ENCODE measurements at places on chromosomes 4 and X.

- DNase-seq, result no peak
Measured at GRCh38 chr4:158995965-158996364, 106.9 kb upstream of the RAPGEF2 start.

DNA sequence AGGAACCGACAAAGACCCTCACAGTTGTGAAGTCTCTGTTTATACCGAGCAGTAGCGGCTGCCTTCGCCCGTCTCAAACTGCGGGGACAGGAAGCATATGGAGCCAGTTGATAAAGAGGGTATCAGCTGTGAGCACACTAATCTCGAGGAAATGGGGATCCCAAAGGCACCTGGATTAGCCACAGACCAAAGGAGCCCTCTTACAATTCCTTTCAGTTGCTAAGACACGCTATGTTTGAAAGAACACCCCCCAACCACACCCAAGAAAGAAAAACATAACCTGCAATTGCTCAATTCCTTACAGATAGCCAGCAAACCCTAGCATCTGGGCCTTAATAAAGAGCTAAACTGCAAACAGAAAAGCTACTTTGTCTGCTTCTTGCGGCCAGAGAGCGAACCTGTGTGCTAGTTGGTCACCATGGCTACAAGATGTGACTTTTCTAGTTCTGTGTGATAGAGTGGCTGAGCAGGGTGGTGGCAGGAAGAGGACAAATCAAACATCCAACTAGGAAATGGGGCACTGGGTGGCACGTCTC is 23.3 kb upstream of the CHRNA9 start:
- no peak for DNase-seq

DNA sequence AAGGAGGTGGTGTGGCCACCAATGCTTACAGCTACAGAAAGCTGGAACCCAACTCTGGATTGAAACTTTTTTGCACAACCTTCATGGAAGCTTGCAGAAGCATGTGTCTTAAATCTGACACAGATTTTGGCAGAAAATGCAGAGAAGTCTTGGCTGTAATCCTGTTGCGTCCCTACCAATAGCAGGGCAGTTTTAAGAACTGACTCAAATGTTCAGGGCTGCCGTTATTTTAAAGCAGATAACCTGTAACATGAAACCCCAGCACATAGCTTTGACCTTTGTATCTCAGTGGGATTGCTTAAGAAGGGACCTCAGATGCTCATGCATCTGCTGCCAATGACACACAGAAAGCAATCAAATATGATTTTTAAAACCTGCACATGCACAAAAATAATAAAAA is at the start of gene VEGFD:
Gene VEGFD (minus strand): TSS at position 110 of the 400 bp plus-strand sequence. CDS start 467 bp downstream, outside the sequence.
- no peak for DNase-seq

- DNase-seq, result no peak
Measured at GRCh38 chrX:24676403-24677024, 17.2 kb upstream of the POLA1 start.

DNA sequence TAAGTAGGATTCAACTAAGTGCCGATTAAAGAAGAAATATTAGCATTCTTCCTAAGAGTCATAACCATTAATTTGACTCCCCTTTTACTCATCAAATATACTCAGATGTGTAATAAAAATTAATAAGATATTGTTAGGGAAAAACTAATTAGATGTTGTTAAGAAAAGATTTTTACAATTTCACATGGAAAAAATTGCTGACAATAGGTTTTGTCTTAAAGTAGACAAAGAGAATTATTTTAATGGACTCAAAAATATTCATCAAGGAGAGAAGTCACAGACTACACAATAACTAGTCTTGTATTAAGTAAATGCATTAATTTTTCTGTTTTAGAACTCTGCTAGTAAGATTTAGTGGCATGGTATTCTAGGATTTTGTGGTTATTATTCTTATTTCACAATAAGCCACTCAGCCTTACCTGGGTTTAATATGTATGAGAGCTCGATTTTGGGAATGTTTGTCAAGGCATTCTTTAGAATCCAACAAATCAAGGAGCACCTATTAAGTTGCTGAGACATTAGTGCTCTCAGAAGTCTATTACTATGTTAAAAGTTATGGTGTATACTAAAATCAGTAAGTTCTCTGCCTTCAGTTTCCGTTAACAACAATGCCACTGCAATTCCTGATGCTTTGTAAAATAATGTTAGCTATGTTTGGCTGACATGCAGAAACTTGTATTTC is 110.2 kb upstream of the UGT8 start:
- no peak for DNase-seq

DNA sequence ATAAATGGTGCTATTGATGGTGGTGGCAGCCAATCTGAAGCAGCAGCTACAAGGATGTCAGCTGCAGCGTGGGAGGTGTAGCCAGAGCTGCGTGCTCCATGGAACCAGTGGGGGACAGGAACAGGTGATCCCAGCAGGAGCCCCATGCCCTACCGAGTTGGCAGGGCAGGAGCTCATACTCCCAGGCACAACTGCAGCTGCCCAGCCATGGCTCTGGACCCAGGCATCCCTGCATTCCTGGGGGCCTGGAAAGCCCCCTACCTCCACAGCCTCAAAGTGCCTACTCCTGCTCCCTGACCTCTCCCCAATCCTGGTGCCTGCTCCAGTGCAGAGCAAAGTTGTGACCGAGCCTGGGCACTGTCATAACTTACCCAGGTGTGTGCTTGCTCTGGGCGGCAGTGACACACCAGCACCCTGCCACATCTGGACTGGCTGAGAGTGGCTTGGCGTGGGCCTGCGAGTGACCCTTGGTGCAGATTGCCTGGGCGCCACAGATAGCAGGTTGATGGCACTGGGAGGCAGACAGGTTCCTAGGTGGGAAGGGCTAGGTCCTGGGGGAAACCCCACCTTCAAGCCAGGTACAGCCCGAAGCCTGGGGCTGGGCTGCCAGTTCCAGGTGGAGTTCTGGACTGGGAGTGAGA is 101.1 kb downstream of the DCAF12L2 start:
- DNase-seq, result no peak

GRCh38 chr4:67744561-67745283 is 9.5 kb downstream of the GNRHR start:
- DNase-seq, result no peak

All from ACHN (cell line).